ENCODE measurements at places on chromosomes 16 and 17.

DNA sequence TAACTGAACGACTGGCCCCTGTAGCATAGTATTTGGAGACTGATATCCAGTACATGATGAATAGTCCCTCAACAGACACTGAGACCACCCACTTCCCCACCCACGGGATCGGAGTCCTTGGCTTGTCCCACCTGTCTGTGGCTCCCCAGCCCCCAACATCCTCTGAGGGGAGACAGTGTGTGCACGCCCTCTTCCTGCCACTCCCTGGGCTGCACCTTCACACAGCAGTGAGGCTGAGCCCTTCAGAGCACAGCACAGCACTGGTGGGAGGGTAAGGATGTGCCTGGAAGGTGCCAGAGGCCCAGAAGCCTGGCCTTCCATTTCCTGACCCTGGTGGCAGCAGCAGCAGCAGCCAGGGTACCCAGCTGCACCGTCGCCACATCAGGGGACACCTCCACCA is 11.0 kb downstream of the DNASE1 start:
- no peak for DNase-seq

- DNase-seq = no peak
Measured at GRCh38 chr17:58233543-58233942, 4.8 kb upstream of the LPO start.

GRCh38 chr16:25031441-25032307 is 16.5 kb upstream of the ARHGAP17 start:
- peak; percentile 89 for DNase-seq

GRCh38 chr16:144797-145252 is 6.4 kb upstream of the NPRL3 start:
- DNase-seq = no peak

DNA sequence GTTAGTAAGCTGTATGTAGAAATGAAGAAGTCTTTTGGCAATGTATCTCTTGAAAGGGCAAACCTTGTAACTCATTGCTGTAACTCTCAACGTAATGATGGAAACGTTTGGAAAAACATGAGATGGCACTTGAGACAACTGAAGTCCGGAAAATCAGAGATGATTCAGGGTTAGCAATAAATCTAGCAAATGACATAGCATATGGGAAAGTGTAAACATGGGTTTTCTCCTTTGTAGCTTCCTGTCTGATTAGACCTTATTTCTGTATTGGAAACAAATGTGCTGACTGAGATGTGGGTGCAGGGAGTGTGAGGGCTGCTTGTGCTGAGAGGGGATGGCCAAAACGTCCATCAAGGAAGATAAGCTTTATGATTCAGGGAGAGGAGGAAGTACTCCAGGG is 110.7 kb upstream of the FAM20A start:
- no peak for DNase-seq

- DNase-seq = no peak
Measured at GRCh38 chr17:77359236-77359635, 218.5 kb downstream of the SEC14L1 start.

DNA sequence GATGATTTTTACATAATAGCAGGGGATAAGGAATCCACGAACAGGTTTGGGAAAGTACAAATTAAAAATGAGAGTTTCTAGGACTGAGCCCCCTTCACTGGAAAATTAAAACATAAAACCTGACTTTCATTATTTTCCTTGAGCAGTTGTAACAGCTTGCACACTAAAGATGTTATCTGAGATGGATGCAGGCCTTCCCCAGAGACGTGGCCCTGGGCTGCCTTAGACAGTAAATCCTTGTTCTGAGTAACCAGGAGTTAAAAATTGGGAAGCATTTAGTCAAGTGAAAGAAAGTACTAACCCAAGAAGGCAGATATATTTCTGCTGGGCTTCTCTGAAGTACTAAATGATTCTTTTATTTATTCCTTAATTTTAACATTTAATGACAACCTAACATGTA is 432.2 kb upstream of the KIF2B start:
- no peak for DNase-seq

DNA sequence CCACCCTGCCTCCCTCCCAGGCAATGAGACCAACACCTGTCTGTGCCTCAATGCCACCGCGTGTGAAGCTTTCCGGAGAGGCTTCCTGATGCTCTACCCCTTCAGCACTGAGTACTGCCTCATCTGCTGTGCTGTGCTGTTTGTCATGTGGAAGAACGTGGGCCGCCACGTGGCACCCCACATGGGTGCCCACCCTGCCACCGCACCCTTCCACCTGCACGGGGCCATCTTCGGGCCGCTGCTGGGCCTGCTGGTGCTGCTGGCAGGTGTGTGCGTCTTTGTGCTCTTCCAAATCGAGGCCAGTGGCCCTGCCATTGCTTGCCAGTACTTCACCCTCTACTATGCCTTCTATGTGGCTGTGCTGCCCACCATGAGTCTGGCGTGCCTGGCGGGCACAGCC is 10.9 kb downstream of the OTOP3 start:
- no peak for DNase-seq
